ENCODE measurements at places on chromosomes 3 and 15.

DNA sequence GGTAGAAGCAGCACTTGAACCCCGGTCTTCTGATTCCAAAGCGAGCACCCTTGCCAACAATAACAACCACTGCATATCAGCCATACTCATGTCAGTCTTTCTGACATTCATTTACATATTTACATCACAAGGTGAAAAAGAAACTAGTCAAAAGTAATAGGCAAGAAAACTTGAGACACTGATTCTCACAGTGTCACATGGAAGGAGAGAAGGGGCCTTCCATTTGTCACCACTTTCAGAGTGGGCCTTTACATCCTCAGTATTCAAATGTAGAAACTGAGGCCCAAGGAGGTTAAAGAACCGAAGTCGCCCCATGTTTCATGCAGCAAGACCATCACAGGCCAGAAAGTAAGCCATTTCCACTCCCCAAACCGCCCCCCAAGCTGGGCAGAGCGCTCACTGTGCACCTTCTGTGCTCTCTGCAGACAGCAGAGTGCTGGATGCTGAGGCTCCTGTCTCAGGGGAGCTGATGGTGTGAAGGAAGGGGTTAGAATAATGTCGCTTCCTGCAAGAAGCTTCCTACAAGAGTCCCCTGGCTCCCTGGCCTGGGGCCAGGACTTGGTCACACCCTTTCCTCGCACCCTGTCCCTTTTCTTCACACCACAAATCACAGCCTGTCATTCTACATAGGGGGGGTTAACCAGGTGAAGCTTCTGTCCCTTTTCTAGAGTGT lies 260.1 kb downstream of the UACA start:
- DNase-seq, result peak; percentile 19

DNA sequence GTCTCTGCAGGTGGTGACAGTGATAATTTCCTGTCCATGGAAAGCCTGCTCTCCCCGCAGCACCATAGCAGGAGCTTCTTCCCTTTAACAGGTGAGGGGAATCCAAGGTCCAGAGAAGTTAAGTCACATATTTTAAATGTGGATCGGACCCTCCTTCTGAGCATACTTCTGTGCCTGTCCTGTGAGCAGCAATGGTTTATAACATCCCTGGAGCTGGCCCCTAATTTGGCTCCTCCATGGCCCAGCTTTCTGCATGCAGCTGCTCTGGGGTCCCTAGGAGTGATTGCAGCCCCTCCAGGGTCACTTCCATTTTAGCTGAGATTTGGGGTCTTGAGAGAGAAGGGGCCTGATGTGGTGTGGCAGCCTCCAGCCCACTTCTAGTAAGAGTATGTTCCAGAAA lies 127.8 kb downstream of the EEFSEC start:
- DNase-seq, result no peak

DNA sequence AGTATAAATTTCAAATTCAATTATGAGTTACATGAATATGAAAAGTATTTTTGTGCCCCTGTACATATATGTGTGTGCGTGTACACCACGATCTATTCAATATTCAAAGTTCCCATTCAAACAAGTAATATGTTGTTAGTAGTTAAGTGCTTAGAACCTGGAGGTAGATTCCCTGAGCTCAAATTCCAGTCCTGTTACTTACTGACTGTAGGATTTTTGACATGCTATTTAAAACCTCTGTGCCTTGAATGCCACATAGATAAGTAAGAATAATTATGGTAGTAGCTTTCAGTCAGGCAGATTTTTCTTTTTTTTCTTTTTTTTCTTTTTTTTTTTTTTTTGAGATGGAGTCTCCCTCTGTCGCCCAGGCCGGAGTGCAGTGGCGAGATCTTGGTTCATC lies 53.3 kb upstream of the CMSS1 start:
- DNase-seq, result no peak

DNA sequence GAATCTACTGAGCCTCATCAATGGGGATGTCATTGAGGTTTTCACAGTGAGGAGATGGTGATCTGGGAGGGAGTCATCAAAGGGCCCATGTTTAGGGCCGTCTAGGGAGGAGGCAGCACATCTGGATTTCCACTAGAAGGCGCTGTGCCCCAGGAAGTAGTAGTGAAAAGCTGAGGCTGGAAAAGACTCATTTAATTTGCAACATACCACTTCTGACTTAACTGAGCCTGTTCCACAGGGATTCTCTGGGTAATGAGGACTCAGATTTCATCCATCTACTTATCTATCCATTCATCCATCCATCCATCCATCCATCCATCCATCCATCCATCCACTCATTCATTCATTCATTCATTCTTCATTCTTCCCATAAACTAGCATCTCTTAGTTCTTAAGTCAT lies 17.4 kb upstream of the SHF start:
- peak; percentile 72 for DNase-seq

DNA sequence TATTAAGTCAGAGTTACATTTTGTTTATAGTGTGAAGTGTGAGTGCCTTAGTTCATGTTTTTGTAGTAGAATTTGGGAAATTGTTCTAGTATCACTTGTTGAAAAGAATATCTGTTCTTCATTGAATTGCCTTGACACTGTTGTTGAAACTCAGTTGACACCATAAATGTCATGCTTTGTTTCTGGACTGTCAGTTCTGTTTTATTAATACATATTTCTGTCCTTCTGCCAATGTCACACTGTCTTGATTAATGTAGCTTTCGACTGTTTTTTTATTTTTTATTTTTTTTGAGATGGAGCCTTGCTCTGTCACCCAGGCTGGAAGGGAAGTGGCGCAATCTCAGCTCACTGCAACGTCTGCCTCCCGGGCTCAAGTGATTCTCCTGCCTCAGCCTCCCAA lies 59.1 kb downstream of the CHD2 start:
- no peak for DNase-seq

DNA sequence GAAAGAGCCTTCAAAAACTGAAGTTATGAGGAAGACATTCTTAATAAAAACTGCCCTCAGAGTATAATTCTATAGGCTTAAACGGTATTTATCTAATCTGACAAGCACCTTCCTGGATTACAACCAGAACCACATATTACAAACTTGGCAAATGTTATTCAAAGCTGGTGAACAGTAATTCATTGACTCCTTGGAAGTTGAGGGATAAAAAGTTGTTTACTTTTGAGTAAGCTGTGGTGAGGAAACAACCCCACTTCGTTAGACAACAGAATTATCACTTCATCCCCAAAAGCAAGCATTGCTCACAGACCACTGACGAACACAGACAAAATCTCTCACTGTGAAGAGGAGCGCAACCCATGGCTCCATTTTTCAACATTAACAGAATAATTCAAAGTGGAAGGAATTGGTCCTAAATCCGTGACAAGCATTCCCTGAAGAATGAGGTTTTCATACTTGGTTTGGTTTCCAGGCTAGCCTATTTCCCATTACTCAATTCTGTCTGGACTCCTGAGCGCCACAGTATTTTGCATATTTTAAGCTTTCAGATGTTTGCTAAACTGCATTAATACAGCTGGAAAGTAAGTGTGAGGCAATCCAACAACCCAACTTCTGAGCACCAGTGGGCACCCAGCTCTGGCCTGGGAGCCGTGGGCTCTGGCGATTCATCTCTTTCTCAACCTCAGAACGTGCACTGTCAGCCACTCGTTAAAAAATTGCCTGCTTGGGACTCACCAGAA lies 32.7 kb downstream of the LRIG1 start:
- no peak for DNase-seq

DNA sequence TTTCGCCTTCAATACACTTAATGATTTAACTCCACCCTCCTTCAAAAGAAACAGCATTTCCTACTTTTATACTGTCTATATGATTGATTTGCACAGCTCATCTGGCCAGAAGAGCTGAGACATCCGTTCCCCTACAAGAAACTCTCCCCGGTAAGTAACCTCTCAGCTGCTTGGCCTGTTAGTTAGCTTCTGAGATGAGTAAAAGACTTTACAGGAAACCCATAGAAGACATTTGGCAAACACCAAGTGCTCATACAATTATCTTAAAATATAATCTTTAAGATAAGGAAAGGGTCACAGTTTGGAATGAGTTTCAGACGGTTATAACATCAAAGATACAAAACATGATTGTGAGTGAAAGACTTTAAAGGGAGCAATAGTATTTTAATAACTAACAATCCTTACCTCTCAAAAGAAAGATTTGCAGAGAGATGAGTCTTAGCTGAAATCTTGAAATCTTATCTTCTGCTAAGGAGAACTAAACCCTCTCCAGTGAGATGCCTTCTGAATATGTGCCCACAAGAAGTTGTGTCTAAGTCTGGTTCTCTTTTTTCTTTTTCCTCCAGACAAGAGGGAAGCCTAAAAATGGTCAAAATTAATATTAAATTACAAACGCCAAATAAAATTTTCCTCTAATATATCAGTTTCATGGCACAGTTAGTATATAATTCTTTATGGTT lies at the start of gene CCR5:
TSS of gene CCR5 (plus strand) at position 108 of the 680 bp plus-strand sequence. CDS start 1,957 bp downstream, outside the sequence.
- no peak for DNase-seq

DNA sequence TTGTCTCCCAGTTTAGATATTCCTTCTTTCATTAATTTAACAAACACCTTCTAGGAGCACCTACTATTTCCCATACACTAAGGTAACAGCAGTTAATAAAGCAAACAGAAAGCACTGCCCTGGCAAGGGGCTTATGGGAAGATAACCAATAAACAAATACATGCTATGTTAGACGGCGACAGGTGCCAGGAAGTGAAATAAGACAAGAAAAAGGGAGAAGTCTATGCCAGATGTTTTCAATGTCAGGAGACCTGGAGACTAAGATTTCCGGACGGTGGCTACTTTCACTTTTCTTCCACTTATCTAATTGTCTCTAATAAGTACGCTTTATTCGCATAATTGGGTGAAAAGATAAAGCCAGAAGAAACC lies 32.5 kb upstream of the ZNF445 start:
- no peak for DNase-seq

DNA sequence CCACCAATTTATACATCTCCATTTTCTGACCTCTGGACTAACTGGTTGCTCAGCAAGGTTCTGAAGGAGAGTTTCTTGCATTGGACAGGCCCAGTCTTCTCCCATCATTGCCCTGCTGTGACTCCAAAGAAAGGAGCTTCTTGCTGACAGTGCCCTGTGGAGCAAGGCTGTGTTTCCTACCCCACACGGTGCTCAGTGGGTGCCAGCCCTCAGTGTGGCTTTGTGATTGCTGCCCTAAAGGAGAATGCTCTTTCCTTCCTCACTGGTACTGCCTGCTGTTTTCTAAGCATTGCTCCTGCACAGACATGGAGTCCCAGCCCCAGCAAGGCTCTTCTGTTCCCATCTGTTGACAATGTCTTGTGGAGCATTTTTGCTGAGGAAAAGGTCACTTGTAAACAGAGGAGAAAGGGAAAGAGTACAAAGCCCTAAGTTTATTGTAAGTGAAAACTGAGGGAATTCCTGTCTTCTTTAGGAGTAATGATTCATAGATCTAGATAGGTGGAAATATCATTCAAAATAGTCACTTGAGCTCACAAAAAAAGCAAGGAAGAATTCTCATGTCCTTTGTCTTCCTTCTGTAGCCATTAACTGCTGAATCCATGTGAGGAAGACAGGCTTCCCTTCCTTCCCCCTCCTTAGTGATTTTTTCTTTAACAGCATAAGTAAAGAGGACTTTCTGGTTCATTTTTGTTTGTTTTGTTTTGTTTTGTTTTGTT lies 62.9 kb downstream of the HMG20A start:
- no peak for DNase-seq

GRCh38 chr15:89308236-89308635 lies 26.4 kb downstream of the POLG start:
- DNase-seq, result no peak

DNA sequence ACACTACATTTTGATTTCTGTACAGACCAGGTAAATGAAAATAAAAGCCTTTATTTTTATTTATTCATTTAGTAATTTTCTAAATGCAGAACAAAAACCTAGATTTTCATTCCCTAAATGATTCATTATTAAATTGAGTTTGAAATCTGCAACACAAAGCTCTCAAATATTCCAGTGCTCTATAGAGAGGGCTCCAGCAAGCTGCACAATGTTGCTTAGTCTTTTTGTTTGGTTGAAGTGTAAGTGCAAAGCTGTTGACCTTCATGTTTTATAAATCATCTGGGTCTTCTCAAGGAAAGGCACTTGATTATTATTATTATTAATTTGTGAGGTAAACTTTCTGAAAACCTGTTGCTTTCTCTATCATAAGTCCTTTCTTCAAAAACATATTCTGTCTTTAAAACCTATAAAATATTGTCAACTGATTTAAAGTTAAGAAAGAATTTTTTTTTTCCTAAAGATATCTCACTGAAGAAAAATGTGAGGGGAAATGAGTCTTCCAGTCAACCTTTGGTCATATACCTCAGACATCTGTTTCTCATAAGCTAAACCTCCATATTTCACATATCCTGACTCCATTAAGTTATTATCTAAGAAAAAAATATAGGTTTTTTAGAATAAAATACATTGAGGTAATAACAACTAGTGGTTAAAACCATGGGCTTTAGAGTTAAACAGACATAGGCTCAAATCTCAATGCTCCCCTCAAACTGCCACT lies 100.7 kb downstream of the ZIC4 start:
- no peak for DNase-seq

DNA sequence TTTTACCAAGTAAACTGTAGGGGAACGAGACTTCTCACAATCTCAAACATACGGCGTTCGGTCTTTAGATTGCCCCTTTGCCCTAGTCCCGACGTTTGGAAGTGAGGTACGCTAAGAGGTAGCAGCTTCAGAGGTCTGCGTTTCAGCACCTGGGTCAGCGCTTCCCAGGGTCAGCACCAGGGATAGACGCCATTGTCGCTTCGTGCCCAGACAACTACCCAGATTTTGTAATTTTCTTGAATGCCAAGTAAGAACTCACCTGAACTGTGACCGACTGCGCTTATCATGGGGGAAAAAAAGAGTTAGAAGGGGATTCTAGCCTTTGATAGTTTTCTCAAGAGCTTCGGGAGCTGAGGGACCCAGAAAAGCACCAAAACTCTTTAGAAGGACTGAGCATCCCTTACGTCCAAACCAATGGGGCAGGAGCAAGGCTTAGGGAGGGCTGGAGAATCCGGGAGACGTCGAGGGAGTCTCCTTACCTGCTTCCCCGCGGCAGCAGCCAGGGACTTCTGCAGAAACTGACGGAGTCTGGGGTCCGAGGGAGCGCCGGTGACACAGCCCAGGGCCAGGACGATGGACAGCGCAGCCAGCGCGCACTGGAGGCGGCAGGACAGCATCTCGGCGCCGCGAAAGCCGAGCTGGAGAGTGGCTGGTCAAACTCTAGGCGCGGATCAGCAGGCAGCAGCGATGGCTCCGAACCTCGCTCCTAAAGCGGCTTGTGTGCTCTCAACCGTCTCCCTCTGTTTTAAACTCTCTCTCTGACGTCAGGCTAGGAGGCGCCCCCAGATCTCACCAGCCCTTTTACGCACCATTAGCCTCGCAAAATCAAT lies at the start of gene SST:
TSS of gene SST (minus strand) at position 720 of the 830 bp plus-strand sequence. CDS start at position 617, 103 bp downstream.
- peak; percentile 79 for DNase-seq

- no peak for DNase-seq
Observed at GRCh38 chr3:50296721-50297383, 2.4 kb downstream of the HYAL3 start.

- DNase-seq, result no peak
Observed at GRCh38 chr15:23734862-23735261, 47.8 kb upstream of the NDN start.

Measured in ELF-1 (cell line).